ENCODE measurements at places on chromosomes 3 and 15.

GRCh38 chr3:154188846-154189245, 67.7 kb downstream of the ARHGEF26 start:
- DNase-seq = peak; percentile 57

GRCh38 chr3:156818890-156819289, 7.3 kb upstream of the LEKR1 start:
- no peak for DNase-seq

DNA sequence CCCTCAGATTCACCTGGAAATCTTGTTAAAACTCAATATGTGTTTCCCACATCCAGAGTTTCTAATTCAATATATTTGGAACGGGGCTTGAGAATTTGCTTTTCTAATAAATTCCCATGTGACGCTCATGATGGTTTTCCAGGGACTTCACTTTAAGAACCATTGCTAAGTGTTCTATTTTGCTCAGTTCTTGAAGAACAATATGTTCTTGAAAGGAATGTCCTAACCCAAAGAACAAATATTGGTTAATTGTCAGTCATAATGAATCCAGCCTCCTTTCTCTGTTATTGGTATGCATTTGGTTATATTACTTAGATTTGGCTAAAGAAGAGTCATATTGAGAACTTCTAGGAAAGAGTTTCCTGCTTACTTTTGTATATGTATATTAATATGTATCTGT, 4.4 kb upstream of the PLSCR2 start:
- no peak for DNase-seq

- no peak for DNase-seq
Observed at GRCh38 chr15:47409600-47409999, 307.7 kb upstream of the SEMA6D start.

DNA sequence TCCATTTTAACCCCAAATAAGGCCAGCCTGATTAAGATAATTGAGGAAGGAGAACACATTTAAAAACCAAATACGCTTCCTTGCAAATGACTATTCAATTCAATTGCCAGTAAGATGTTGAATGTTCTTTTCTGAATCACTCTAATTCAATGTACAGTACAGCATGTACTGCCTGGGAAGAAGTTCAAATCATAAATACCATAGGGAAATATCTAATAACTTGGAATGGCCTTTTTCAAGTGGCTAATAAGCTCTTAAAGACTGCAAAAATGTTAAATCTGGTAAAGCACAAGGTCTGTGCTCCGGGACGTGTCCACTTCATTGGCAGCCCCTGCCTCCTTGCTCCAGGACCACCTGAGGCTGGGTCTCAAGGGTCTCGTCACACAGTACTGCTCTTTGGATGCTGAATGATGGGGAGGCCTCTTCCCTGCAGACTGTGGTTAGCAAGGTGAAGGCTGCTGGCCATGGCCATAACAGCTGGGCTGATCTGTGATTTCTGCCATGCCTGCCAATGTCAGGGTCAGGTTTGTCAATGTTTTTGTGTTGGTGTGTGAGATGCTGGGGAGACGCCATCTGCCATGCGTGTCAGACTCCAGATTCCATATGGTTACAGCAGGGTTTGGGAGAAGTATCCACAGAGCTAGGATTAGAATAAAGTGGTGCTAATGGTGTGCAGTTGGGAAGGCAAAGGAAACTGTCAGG, 300.5 kb downstream of the ADAMTS17 start:
- no peak for DNase-seq

DNA sequence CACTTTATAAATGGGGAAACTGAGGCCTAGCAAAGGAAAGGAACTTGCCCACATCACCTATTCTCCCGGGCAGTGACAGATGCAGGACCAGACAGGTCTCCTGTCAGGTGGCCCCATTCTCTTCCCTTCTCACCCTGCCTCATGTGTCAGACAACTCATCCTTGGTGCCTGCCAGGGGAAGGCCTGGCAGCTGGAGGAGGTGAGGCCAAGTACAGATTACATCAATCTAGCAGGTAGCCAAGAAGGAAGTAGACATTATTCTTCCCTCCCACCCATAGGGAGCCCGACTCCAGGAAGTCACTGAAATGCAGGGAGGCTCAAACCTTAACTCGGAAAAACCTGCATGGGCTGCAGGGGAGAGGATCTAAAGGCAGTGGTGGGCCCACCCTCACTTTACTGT, 39.6 kb downstream of the DAPK2 start:
- DNase-seq = no peak

GRCh38 chr3:170180079-170180907, 1.2 kb downstream of the PHC3 start:
- peak; percentile 32 for DNase-seq

DNA sequence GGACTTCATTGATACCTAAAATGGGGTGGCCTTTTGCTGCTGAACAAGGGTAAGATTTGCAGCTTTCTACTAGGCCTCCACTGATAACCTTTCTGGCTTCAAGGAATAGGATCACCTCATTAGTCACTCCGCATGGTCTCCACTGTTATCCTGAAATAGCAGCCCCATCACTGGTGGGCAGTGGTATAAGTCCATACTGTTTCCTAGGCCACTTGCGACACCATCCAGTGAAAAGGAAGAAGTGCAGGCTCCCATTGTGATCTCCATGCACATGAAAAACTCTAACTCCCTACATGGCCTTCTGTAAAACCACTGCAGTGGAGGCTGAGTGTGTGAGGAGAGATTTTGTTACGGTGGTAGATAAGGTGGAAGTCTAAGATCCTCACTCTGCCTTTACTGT, 1455.9 kb downstream of the SI start:
- no peak for DNase-seq

- DNase-seq = no peak
Observed at GRCh38 chr3:170999737-171000242, 26.7 kb downstream of the SLC2A2 start.

DNA sequence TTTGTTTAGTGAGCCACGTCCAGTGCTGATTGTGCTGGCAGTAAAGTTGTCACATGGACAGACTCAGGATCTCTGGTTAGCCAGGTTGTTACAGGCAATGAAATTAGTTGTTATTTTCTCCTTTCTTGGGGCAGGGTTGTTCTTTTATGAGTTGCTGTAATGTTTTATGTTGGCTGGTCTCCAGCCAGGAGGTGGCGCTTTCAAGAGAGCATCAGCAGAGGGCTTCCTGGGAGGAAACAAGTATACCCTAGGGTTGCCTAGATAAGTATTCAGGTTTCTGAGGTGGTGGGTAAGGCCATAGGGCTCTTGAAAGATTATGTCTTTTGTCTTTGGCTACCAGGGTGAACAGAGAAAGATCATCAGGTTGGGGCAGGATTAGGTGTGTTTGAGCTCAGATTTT, 14.5 kb upstream of the CFAP20DC start:
- DNase-seq = peak; percentile 47

DNA sequence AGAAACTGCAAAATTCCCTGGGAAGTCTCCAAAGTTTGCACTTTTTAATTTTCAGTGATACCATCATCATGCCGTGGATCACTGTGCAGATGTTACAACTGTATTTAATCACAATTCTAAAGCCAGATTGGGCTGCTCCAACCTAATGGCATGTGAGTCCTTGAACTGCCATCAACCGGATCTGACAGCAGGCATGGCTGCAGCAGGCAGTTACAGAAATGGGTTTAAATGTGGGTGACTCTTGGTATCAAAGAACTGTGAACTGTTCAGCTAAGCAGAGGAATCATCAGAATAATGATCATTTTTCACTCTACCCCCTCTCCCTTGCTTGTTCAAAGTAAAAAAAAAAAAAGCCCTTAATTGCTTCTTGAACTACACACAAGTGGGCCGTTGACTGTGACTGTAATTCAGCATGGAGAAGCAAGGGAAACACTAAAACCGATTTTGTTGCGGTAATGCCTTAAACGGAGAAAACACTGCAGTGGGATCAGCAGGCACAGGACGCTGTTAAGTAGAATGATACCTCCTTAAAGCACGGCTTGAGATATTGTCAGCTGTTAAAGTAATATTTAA, 152.4 kb downstream of the RORA start:
- DNase-seq = no peak

DNA sequence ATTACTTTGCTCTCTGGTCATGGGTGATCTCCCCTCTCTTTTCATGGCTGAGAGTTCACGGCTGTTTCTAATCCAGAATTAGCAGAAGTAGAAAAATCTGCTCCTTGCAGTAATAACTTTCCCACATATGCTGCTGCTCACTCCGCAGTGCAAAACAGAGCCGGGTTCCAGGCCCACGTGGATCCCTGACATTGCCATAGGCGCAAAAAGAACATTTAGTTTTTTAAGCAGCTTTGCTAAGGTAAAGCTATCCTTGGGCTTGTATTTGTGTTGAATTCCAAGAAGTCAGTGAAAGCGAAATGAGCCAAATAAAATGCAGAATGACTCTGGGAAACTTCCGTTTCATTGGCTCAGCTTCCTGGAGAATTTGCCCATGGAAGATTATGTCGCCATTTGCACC, 633.7 kb upstream of the SUCLG2 start:
- no peak for DNase-seq

- no peak for DNase-seq
Observed at GRCh38 chr3:184579513-184579912, 17.9 kb downstream of the EPHB3 start.

DNA sequence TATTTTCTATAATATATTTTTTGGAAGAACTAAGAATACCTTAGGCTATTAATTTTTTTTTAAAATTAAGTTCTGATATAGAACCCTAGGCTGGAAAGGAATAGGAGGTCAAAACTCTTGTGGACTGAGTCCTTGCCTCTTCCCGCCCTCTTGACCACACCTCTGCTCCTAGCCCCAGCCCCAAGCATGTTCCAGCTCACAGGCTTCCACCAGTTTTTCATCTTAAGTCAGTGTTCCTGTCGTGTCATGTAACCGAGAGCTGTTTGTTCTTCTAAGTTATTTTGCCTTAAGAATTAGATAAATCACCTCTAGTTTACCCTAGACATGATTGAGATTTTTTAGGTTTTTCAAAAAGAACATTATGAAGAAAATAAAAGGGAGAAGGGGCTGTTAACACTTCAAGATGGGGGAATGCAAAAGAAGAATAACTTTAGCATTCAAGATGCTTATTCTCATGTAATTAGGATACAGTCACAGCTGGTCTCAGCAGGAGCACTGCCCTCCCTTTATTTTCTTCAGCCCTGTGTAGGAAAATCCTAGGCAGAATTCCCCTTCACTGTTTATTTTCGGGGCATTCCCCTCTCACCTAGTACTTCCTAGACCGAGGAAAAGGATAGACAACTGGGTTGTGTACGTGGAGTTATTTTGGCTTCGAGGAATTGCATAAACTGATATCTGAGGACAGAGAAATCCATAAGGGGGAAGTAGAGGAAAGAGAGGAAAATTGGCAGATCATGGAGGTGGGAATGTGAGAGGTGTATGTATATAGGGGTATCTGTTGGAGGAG, 110.2 kb downstream of the CMSS1 start:
- DNase-seq = no peak

DNA sequence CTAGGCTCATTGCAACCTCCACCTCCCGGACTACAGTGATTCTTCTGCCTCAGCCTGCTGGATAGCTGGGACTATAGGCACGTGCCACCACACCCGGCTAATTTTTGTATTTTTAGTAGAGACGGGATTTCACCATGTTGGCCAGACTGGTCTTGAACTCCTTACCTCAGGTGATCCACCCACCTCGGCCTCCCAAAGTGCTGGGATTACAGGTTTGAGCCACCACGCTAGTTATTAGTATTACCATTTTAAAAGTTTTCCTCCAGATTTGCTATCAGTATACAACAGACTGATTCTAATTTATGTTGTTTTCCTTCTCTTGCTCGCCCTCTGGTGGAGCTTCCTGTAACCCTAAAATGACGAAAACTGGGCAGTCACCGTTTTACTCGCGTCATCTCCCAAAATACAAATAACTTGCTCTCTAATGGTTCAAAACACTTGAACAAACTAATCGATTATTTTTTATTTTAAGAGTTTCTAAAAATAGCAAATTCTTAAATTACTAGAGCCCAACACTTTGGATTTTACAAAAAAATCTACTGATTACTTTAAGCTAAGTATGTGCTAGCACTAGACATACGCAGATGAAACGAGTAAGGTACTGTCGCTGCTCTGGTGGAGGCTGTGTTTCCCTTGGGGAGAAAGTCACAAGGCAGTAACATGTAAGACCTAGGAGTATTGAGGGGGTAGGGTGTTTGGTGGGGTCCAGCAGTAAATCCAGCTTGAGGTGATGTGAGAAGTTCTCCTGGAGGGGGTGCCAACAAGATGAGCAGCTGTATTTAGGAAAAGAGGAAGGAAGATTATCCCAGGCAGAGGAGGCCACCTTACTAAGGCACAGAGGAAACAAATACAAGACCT, 203.3 kb downstream of the MBNL1 start:
- DNase-seq = peak; percentile 46

- no peak for DNase-seq
Observed at GRCh38 chr3:11099306-11099705, 55.0 kb upstream of the HRH1 start.

GRCh38 chr3:133181392-133182150, 143.4 kb downstream of the TMEM108 start:
- DNase-seq = no peak

DNA sequence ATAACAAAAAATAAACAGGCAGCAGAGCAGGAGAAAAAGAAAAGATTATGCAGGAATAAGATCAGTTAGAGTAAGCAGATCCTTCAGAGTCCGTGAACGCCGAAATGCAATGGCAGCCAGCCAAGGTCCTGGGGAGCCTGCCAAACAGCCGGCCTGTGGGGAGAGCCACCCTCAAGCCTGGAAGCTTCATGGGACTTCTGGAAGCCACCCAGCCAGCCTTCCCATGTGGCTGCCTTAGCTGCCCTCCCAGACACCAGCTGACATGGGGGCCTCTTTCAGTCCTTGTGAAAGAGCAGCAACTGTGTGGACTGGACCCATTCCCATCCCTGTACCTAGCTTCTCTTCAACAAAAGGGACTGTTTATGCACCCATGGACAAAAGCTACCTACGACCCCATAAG, 64.9 kb upstream of the RAD18 start:
- DNase-seq = no peak

DNA sequence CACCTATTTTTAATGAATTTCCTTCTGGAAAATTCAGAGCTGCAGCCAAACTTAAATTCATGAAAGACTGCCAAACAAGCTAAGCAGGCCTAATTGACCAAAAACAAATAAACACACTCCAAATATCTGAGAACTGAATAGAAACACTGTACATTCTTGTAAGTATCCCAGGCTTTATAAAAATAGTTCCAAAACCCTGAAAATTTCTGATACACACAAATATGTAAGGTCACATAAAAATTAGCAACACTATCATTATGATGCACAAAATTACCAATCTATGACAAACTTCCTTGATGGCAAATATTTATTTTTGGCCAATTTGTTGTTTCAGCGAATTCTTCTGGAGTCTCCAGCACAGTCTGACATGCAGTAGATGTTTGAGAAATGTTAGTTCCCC, 117.9 kb upstream of the UBE2E2 start:
- DNase-seq = no peak
